ENCODE measurements at places on chromosomes 5 and 9. TPM values are rescaled to one million over a fixed set of nuclear protein-coding genes. Genes with fewer than 3 reads are reported as not detected.
A peak's percentile ranks its signal among the peaks of the same experiment; 100 is the strongest.

Gene ACOT12
- total RNA-seq, result not detected

Gene LHX3
- total RNA-seq, result not detected

Gene SCGB3A2
- total RNA-seq, result not detected

DNA sequence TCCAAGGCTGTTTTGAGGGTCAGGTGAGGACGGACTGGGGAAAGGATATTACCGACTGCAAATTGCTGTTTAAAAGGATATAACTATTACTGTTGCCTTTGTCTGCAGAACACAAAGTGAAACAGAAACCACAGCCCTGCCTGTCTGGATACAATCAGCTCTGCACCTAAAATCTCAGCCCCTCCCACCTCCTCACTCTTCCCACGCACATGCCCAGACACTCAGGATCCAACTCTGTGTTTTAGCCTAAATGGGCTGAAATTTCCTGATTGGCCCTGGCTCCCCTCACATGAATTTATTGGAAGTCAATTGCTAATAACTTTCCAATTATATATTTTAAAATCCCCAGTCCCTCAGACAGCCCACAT is 176.3 kb upstream of the PPP1R26 start:
- DNase-seq, result no peak

DNA sequence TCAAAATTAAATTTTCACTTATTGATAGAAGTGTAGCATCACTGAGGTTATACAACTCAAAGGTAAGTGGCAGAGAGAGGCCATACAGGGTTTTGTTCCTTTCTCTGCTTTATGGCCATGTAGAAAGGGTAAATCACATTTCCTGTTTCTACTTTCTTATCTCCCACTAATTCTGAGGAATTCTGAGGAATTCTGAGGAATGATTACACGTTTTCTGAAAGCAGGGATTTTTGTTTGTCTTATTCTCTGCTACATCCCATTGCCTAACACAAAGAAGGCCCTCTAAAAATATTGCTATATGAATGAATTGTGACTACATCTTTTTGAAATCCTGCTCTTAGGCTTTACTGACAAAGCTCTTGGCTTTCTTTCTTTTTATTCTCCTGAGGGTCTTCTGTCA is 516.9 kb upstream of the ZNF608 start:
- no peak for DNase-seq

GRCh38 chr5:86909418-86910295 is 291.9 kb downstream of the COX7C start:
- DNase-seq, result no peak

GRCh38 chr5:148454576-148454975 is 70.8 kb downstream of the FBXO38 start:
- no peak for DNase-seq

- no peak for DNase-seq
Observed at GRCh38 chr9:1271367-1271766, 221.2 kb downstream of the DMRT2 start.

- no peak for DNase-seq
Observed at GRCh38 chr5:87886164-87886563, 382.5 kb downstream of the TMEM161B start.

GRCh38 chr9:126497660-126498275 is 116.0 kb upstream of the LMX1B start:
- DNase-seq, result no peak

- no peak for DNase-seq
Observed at GRCh38 chr9:122286764-122287163, 22.1 kb downstream of the MRRF start.

- peak; percentile 28 for DNase-seq
Observed at GRCh38 chr9:36328798-36329411, 70.7 kb upstream of the GNE start.

All from activated T-helper 1 cell treated with anti-CD3 and anti-CD28 coated beads, Interleukin-12 subunit alpha, Interleukin-12 subunit beta, Interleukin-2, Interleukin-4 antibody, amounts not matched to agents 30 ng/mL and 10 ng/mL and 1 ng/mL, durations not matched to agents 14 hours and 24 hours and 36 hours (primary cell).